ENCODE measurements at places on chromosomes 4 and X.

- DNase-seq = no peak
Measured at GRCh38 chr4:56050625-56051024, 101.9 kb downstream of the CEP135 start.

DNA sequence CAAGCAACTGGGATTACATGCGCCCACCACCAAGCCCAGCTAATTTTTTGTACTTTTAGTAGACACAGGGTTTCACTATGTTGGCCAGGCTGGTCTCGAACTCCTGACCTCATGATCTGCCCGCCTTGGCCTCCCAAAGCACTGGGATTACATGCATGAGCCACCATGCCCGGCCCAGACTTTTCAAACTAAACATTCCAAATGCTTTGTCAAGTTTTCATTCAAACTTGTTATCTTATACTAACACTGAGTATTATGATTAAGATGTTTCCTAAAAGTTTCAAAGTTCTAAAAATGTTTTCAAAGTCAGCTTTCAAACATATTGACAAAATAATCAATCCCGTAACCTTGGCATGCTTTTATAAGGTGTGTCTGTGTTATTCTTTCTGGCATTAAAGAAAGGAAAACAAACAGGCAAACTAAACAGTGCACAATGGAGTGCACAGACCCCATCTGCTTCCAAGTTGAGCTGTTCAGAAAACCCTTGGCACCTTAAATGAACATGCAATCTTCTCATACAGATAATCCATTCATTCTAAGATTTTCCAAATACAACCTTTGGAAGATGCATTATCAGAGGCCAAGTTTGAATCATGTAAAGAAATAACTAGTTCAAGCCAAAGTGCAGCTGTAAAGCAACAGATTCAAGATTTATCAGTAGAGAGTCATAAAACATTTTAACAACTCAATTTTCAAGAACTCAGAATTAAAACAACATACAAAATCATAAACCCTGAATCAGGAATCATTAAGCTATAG, 49.1 kb downstream of the ABCG2 start:
- DNase-seq = no peak

DNA sequence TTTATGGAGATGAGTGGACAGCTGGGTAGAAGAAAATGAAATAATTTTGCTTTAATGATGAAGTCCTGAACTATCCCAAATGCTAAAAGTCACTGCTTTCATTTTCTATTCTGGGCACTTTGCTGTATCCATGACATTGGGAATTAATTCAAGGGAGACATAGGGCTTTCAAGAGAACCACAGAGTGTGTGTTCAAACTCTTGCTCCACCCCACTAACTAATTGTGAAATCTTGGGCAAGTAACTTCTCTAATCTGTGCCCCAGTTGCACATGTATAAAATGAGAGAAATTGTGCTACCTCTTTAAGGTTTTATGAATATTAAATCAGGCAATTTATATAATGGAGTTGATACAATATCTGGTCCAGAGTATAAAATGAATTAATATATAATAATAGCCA, 1422.0 kb downstream of the ADGRL3 start:
- DNase-seq = no peak

- no peak for DNase-seq
Measured at GRCh38 chr4:2378401-2378800, 40.0 kb downstream of the ZFYVE28 start.

DNA sequence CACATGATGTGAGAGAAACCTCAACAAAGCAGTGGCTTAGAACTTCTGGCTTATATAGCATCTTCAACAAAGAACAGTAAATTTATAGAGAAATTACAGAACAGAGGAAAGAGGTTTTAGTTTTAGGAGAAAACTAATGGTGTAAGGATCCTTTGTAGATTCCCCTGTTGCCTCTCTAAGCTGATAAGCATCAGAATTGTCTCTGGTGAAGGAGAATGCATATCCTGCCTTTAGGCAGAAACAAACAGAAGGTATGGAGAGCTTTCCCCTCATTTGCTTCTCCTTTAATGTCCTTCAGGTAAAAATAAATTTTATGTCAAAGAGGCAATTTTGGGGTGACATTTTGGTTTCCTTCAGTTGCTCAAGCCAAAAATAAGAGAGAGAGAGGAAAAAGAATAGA, 625.9 kb downstream of the CCSER1 start:
- no peak for DNase-seq

DNA sequence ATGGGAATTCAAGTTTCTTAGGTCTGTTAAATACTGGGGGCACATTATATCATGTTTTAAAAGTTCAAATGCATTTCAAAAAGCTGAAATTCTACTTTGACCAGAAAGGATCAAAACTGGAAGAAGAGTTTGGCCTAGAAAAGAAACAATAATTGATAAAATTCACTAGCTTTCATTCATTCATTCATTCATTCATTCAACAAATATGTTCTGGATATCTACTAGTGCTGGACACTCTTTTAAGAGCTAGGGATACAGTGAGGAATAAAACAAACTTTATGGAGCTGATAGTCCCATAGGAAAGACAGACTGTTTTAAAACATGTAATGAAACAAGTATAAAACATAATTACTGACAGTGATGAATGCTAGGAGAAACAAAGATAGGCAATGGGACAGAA, 106.0 kb downstream of the JADE1 start:
- DNase-seq = no peak

DNA sequence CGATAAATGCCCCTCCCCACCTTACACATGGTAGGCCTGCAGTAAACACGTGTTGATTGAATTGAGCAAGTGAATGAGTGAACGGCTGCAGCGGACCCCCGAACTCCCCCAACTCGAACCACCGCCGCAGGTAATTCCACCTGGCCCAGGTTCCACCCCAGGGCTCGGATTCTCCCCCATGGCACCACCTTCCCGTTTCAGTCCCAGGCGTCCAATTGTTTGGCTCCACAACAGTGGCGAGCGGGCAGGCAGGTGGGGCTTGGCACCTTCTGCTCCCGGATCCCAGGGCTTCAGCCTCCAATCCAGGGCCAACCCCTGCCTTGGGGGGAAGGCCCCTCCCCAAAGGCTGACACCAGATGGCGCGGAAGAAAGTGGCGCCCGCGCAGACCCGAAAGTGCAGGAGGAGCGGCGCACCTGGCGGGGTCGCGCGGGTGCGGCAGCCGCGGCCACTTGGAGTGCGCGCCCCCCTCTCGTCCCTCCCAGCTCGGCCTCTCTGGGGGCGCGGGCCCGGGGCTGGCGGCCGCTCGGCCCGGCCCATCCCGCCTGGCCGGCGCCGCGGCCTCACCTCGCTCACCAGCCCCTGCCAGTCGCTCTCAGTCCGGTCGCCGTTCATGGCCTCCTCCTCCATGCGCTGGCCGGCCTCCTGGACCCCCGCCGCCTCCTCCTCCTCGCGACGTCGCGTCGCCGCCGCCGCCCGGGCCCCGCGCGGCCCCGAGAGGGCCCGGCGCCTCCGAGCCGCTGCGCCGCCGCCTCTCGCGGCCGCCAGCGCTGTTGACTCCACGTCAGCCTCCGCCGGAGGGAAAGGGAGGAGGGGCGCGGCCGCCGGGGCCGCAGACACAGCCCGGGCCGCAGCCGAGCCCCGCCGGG, at the start of gene CCDC149:
Gene CCDC149, minus strand, starts transcription at position 791 of the 867 bp plus-strand sequence. Its CDS starts 178 bp downstream, at position 613.
- DNase-seq = no peak

GRCh38 chr4:112153211-112153791, 8.0 kb downstream of the FAM241A start:
- DNase-seq = no peak

- no peak for DNase-seq
Measured at GRCh38 chr4:153159728-153160221, 44.5 kb upstream of the TRIM2 start.

DNA sequence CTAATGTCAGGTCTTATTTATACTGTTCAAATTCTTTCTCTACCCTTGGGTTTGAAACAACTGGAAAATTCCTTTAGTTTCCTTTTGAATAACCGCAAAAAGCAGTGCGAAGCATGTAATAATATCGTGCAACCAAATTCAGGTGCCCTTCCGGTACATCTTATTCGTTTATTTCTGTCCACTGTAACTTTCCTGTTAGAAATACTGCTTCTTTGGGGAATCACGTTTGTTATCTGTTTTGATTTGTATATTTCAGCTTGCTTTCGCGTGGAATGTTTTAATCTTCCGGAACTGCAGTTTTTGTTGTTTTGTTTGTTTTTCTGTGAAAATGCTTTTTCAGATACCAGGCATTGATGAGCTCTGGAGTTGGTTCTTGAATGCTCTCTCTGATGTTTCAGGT, 85.7 kb upstream of the HPRT1 start:
- no peak for DNase-seq

GRCh38 chr4:67576538-67576937, 18.0 kb downstream of the STAP1 start:
- no peak for DNase-seq
